Cortex of kidney (tissue), 1 donor: ENCODE measurements at places on chromosomes 12 and 14.

DNA sequence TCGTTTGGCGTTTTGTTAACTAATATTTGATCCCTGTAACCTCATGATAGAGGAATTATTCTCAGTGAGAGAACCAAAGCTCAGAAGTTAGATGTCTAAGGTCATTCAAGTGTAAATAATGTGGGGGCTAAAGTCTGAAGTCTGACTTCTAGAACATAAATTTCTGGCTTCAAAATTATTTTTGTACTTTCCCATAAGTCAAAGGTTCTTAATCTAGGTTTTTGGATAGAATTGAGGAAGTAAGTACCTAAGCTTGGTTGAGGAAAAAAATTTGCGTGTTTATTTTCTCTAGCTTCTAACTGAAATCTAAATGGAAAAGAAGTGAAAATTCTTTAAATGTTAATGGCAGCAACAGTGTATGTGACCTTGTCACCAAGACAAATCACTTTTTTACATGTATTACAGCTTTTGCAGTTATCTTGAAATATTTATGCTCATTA, 2.3 kb downstream of the LARP4 start:
- DNase-seq, result no peak

DNA sequence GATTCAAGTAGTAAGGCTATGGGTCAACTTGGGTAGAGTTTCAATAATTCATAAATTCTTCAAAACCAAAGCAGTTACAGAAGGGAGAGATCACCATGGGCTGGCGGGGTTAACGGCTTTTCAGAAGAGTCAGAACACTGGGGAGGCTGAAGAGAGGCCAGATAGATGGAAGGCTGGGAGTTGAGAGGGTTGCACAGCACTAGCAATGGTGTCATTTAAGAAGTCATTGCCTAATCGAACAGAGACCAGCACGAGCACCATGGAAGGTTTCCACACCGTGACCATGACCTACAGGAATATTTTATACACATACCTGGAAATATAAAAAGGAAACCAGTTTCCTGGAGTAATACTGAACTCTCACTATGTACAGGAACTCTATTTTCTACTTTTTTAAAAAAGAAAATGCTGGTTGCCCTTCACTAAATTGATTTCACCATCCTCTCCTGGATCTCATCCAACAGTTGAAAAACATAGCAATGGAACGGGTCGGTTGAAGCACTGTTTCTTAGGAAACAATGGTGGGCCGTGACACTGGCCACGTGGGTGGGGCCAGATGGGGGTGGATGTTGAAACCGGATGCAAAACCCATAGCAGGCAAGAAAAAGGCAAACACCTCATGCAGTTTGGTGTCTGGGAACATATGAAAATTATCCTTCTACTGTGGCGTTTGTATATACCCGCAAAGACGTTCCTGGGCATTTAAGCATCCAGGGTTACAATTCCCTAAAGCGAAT, 38.0 kb upstream of the RIN3 start:
- no peak for DNase-seq

- no peak for DNase-seq
Measured at GRCh38 chr14:75428230-75429104, 645 bp downstream of the JDP2 start.

DNA sequence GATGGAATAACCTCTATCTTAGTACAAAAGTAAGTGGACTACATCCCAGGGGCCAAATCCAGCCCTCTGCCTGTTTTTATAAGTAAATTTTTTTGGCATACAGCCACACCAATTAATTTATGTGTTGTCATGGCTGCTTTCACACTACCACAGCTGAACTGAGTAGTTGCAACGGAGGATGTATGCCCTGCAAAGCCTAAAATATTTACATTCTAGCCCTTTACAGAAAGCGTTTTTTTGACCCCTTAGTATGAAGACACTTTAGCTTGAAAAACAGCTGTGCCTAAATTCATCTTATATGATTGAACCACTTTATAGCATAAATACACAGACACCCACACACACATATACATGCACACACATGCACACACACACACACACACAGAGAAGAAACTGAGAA, 501.6 kb downstream of the EGLN3 start:
- DNase-seq, result no peak

- DNase-seq, result no peak
Measured at GRCh38 chr12:52062167-52063081, 7.4 kb upstream of the ATG101 start.

- DNase-seq, result no peak
Measured at GRCh38 chr14:92844204-92844603, 50.1 kb downstream of the GOLGA5 start.

DNA sequence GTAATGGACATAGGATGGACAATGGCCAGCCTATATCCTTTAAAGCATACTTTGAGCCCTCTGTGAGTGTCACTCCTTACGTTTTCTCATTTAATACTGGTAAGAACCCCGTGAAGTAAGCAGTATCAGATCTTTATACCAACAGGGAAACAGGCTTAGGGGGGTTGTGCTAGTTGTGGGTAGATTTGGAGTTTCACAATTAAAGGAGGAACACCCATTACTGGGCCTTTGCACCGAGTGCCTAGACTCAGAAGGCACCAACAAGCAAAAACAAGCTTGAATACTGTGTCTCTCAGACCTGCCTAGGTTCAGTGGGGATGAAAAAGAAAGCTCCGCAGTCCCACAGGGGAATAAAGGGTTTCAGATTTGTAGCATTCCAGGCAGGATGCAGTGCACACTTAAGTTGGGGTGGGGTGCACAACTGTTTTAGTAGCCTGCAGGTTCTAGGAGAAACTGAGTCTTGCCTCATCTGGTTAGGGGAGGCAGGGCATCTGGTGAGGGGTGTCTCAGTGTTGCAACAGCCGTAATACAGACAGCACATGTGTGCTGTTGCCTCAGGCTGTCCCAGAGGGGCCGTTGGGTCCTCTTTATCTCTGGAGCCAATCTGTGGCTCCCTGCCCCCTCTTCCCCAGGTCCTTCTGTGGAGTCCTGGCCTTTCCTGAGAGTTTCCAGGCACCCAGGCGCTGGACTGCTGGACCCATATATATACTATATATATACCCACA, 51.2 kb downstream of the IRAK3 start:
- no peak for DNase-seq

- DNase-seq, result no peak
Measured at GRCh38 chr14:61636291-61636690, 59.0 kb upstream of the HIF1A start.

DNA sequence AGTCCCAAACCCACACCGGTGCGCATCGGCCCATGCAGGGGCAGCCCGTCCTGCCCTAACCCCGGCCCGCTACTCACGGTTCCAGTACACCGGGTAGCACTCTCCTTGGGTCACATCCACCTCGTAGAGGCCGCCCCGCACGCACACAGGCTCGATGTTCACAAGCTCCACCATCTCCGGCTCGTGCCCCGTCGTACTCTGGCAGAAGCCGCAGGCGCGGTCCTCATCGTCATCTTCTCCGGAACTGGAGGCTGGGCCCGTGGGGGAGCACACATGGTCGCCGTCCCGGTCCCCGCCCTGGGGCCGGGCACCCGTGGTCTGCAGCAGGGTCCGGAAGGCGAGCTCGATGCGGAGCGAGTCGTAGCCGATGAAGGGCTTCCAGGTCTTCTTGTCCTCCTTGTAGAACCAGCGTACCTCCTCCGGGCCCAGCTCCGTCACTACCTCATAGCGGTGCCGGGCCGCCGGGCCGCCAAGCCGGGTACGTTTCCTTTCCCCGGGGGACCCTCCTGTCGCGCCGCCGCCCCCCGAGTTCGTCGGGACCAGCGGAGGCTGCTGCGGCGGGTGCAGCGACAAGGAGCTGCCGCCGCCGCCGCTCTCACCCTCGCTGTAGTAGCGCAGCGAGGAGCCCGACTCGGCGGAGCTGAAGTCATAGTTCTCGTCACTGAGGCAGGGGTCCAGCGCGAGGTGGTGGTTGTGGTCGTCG, 788 bp downstream of the DDHD1 start:
- no peak for DNase-seq

GRCh38 chr12:570435-570920, 92.8 kb downstream of the NINJ2 start:
- no peak for DNase-seq

- DNase-seq, result no peak
Measured at GRCh38 chr14:63308723-63309317, 9.9 kb downstream of the GPHB5 start.

DNA sequence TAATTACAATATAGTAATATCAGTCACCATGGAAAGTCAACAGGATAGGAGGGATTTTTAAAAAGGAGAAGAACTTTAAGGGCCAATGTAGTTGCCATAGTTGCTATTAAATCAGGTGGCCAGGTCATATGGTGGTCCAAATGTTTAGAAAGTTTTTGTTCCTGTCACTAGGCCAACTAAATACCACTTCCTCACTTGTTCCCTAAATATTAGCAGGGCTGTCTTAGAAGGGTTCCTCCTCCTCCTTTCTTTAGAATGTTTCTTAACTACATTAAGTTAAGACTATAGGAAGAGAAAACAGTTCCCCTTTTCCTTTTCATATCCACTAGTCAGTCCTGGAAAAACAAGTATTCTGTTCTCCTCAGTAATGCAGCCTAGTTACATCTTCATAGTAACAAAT, 50.3 kb downstream of the MON2 start:
- no peak for DNase-seq

DNA sequence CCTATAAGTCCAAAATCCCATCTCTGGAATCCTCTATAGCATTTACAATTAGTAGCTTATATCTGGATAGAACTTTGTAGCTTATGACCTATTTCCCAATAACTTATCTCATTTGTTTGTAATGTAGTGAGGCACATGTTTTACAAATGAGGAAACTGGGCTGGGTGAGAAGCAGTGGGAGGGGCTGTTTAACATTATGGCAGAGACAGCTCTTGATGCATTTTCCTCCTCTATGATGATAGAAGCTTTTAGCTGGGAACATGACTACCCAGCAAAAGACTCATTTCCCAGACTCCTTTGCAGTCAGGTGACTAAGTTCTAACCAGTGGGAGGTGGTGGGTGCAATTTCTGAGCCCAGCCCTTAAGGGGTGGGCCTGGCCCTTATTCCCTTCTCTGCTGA, 179.7 kb downstream of the TTC8 start:
- DNase-seq, result no peak

DNA sequence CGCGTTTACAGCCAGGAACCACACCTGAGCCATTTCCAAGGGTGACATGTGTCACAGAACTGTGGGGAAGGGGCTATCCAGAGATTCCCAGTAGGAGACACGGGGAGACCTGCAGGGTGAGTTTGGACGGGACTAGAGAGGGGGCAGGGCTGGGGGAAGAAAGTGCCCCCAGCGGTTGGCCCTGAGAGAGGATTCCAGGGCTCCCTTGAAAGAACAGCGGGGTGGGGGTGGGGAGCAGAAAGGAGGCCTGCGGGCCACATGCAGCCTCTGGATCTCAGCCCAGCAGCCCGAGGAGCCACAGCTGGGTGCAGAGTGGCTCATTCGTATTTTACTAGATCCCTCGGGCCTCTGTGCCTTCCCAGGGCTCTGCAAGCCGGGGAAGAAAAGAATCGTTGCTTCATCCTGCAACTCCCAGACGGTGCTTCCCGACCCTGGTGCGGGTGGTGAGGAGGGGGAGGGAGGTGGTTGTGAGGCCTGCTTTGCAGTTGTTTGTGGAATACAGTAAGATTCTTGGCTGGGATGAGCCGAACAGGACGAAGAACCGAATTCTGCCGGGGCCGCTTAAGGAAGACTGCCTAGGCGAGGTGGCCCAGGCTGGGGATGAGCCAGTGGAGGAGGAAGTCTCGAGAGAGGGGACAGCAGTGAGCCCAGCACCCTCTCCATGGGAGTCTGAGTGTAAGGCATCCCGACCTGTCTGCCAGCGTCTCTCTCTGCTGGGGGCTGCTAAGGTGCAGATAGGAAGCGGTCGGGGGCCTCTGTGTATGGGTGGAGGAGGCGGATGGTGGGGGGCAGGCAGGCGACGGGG, 36.1 kb upstream of the ANKRD9 start:
- no peak for DNase-seq

DNA sequence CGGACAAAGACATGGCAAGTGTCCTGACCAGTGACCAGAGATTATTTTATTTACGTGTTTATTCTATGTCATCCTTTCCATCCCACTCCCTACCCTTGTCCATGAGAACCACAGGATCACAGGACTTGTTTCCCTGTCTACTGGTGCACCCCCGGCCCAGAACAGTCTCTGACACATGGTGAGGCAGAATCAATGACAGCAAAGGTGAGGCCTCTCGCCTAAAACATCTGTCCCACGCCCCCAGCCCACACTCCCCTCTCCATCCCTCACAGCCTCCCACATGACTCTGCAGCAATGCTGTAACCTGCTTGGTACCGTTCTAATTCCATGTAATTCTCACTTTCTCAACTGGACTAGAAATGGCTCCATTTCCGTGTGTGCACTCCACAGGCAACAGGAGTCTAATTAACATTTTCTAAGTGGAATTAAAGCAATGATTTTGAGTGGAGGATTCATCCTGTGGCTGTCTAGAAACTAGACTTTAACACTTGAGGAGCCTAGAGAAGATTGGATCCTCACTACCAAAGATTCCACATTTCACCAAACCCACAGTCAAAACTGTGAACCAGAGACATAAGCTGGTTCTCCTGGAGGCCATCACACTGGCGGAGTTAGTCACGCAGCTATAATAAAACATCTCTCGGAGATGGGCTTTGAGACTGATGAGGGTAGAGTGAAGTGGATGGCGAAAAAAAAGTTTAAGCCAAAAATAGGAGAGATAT, 150.1 kb downstream of the PIWIL1 start:
- DNase-seq, result no peak

DNA sequence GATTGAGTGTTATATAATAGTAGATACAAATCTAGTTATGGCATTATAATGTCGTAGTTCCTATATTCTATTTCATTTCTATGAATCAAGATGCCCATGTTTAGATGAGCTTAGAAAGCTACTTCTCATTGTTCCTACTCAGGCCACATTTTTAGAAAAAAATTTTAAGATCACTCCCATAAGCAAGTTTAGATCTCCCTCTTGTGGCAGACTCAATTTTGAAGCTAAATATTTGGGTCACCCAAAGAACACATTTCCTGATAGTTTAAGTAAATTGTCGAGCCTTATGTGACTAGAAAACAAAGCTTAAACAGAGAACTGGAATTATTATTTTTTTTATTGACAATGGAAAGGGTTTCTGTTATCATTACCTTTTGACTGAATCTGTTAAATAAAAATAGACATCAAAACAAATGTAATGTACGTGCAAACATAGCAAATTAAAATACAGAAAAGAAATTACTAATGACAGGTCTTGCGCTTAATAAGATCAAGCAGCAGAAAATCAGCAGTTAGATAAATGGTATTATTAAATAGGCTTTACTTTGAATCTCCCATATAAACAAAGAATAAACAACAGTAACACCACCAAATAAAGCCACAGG, 180.2 kb downstream of the ACSS3 start:
- no peak for DNase-seq

- no peak for DNase-seq
Measured at GRCh38 chr12:82383930-82384552, 25.7 kb downstream of the METTL25 start.

DNA sequence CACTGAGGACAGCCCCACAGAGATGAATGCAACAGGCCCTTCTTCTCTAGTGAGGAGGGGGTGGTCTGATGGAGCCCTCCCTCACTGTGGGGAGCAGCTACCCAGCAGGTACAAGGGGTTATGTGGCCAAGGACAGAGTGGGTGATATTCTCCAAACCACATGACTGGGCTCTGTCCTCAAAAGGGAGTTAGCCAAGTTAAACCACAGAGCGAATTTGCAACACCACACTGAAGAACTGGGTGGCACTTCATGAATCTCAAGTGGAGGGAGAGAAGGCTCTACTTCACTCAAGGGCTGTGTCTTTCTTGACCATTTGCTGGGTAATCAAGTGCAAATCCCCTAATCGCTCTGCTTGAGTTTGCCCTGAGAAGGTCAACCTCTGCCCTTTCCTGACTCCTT, 12.5 kb downstream of the GPR68 start:
- DNase-seq, result no peak

- DNase-seq, result no peak
Measured at GRCh38 chr12:93762059-93762719, 85.0 kb downstream of the CRADD start.

GRCh38 chr12:107126796-107127481, 33.6 kb upstream of the CRY1 start:
- no peak for DNase-seq
